ENCODE measurements at places on chromosomes 5 and 9.

DNA sequence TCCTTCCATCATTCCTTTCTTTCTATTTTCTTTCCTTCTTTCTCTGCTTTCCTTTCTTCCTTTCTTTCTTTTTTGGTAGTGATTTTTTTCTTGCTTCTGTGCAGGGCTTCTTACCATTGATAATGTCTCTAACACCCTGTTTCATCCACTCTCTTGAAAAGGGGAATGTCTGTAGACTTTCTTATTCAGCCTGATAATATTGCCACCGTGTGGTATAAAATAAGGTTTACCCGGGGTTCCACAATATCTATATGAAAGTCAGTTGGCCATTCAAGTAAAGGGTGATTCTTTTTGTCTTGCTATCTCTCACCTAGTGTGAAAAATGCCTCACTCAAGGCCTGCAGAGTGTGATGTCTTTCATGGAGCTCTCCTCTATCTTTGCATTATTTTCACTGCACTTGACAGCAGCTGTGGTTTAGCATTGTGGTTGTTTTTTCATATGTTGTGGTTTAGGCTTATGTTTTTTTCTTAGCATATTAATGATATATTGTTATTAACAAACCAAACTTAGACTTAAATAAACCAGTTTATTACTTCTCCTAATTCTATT is 153.9 kb downstream of the CSNK1G3 start:
- no peak for DNase-seq

GRCh38 chr5:76274571-76274970 is 128.5 kb upstream of the IQGAP2 start:
- DNase-seq, result no peak

- no peak for DNase-seq
These were observed 57.1 kb upstream of the CER1 start for GRCh38 chr9:14779566-14780022.

DNA sequence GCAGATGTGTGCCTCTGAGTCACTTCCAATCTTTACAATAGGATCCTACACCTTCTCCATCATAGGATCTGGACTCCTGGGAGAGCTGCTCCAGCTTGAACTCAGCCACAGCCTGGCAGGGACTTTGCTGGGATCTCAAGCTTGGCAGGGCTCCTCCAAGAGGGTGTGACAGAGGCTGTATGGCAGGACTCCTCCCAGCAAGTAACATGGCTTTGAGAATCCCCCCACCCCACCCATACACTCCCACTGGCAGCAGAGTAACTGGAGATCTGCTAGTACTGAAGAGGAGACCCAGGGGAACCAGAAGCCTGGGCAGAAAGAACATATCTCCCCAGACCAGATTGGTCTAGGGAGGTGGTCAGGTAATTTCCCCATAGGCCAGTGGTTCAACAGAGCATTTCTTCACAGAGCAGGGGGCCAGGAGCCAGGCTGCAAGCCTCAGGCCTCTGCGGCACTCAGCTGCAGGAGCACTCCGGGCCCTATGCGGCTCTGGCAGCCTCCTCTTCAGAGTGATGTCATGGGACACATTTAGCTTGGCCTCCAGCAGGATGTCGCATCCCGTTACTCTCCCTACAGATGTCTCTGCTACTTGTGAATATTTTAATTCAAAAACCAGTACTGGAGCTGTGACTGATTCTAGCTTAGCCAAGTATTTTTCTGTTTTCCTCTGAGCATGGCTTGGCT is 1.7 kb upstream of the ACSL6 start:
- no peak for DNase-seq

- DNase-seq, result no peak
These were observed 265.3 kb downstream of the DOCK8 start for GRCh38 chr9:479971-480350.

DNA sequence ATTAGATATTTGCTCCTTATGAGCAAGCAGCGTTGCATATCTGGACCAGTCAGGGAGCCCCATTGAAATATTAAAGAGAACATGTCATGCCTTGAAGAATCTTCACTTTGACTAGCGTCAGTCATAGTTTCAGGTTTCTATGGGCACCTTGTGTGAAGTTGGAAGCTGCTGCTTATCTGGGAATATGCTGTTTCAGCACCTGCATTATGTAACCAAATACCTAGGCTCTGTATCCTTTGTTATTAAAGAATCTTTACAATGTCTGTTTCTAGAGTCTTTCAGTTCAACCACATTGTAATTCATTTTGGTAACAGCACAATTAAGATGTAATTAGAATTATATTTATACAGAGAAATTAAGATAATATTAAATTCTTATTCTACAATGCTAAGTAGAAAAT is 818.8 kb upstream of the TYRP1 start:
- DNase-seq, result no peak

GRCh38 chr9:105069696-105070095 is 141.7 kb upstream of the ABCA1 start:
- no peak for DNase-seq

GRCh38 chr5:136108180-136108611 is 24.4 kb upstream of the SMAD5 start:
- no peak for DNase-seq

DNA sequence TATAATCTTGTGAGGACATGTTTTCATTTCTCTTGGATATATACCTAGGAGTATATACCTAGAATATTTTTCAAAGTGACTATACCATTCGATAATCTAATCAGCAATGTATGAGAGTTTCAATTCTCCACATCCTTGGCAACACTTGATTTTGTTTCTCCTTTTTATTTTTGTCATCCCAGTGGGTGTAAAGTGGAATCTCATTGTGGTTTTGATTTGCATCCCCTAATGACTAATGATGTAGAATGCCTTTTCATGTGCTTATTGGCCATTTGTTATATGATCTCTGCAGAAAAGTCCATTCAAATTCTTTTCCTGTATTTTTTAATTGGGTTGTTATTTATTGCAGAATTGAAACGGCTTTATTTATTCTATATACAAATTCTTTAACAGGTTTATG is 15.2 kb downstream of the ZCCHC9 start:
- no peak for DNase-seq

DNA sequence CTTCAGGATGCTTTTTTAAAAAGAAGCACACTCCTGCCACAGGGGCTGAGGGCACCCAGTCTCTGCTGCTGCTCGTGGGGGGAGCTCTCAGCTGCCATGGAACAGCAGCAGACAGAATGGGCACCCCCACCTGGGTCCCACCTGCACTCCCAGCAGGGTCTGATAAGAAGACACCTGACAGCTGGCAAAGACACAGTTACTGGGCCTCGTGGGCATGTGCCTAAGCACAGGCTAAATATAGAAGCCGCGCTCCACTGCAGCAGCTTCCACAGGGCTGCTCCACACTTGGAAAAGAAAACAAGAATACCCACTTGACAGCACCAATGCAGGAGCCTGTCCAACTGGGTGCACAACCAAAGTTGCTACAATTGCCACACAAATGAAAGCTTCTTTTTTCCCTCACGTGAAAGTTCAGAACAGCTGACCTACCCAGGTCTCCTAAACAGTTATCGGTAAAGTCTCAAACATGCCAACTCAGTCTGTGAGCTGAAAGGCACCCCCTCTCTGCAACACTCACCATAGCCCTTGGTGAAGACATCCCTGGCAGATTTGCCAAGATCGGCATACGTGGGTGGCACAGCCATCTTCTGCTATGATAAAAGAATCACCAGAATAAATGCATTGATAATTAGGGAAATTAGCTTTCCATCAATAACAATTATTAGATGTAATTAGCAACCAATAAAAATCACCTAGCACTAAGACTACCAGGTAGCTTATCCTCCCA is 12.2 kb downstream of the VDAC1 start:
- no peak for DNase-seq

DNA sequence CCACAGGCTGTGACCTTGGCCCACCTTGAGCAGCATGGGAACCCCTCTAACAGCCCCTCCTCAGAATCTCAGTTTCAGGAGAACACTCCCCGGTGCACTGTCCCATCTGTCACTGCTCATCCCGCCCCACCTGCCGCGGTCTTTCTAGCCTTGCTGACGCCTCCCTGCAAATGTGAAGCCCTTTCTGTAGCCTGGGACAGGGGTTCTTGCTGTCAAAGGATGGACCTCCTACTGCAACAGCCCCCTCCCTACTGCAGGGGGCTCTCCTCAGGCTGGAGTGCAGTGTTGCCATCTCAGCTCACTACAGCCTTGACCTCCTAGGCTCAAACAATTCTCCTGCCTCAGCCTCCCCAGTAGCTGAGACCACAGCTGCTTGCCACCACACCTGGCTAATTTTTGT is 20.0 kb downstream of the OR2V1 start:
- no peak for DNase-seq

- no peak for DNase-seq
These were observed 186.2 kb downstream of the DCP2 start for GRCh38 chr5:113162770-113163169.

- DNase-seq, result no peak
These were observed 1862.4 kb upstream of the ACO1 start for GRCh38 chr9:30522061-30522460.

GRCh38 chr9:6915635-6916034 is 157.9 kb downstream of the KDM4C start:
- no peak for DNase-seq

- no peak for DNase-seq
These were observed 196.5 kb upstream of the CDH9 start for GRCh38 chr5:27234916-27235315.

- no peak for DNase-seq
These were observed 593.2 kb upstream of the CLINT1 start for GRCh38 chr5:158451993-158452672.

DNA sequence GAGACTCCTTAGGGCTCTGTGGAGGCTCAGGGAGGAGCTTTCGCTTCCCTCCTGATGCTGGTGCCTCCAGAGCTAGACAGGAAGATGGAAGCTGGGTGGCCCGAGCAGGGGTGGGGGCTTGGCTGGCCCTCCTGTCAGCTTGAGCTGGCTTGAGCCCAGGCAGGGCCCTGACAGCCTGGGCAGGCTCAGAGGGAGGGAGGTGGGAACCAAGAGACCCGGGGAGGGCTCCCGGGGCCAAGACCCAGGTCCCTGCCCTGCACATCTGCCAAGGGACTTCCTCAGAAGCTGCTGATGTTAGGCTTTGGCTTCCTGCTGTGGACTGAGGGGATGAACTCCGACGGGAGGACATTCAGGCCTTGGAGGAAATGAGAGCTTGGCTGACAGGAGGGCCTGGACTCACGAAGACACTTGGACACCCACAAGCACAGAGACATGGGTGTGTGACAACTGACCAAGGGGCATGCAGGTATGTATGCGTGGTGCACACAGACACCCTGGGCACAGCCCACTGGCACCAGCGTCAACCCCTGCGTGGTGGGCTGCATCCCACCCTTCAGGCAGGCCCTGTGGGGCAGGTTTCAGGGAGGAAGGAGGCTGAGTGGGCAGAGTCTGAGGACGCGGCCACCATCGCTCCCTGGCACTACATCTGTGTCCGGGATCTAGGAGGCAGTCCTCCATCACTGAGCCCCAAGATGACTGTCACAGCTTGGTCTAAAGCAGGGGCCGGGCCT is 1.7 kb upstream of the LTC4S start:
- DNase-seq, result no peak

- no peak for DNase-seq
These were observed 1963.3 kb upstream of the CDH9 start for GRCh38 chr5:29001666-29002065.

DNA sequence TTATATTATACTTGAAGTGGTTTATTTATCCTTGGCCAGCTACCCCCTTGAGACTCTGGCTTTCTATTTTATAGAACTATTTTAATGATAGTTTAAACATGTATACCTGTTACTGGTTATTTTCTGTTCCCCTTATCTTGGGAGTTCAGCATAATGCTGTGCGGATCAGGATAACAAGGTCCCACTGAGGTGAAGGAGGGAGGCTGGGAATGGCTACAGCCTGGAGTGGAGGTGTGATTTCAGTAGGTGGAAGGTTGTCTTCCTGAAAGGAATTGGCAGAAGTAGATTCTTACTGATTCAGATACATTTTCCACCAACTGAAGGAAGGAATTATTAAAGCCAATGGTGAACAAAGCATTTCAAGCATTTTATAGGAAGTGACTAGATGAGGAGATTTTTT is 38.9 kb downstream of the PAM start:
- no peak for DNase-seq

GRCh38 chr5:163624431-163624830 is 119.0 kb downstream of the MAT2B start:
- no peak for DNase-seq

DNA sequence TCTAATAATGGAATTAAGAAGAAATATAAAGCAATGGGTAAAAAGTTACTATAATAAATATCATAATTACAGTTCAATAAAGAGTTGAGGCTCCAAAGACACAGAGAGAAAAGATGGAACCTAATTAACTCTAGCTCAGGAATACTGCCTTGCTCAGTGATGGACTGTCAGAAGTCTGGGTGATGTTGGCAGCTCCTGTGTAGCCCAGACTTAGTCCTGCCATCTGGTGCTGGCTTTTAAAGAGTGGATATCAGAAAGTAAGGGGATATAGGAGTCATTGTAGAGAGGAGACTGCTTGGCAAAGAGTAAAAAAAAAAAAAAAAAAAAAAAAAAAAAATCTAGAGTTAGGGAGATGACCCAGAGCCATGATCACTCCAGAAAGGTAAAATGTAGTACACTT is 551.9 kb upstream of the DMAC1 start:
- DNase-seq, result no peak

DNA sequence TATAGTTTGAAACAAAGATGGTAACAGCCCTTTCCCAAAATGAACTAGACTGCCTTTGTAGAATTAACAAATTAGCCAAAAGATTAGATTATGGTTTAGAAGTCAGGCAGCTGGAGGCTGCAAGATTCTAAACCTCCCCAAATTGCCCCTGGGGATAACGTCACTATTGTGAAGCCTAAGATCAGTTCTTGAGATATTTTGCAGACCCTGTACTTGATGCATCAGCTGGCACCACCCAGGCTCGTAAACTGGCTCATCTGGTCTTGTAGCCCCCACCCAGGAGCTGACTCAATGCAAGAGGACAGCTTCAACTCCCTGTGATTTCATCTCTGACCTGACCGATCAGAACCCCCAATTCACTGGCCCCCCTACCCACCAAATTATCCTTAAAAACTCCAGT is 4.2 kb upstream of the SOWAHA start:
- DNase-seq, result no peak

DNA sequence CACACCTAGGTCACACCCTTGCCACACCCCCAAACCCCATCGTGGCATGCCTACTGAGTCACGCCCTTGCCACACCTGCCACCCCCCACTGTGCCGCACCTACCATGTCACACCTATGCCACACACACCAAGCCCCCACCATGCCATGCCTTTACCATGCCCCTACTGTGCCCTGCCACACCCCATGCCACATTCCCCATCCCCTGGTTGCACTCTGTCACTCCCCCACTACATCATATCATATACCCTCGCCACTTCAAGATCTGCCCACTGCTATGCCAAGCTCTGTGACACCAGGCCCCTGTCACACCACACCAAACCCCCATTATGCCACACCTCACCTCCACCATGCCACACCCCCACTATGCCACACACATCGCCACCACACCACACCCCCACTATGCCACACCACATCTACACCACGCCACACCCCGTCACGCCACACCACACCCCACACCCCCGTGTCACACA is 101.2 kb downstream of the OLFM1 start:
- DNase-seq, result no peak

All from activated CD4-positive, alpha-beta T cell treated with anti-CD3 and anti-CD28 coated beads for 4 hours (primary cell).